ENCODE measurements at places on chromosomes 1 and 21.

DNA sequence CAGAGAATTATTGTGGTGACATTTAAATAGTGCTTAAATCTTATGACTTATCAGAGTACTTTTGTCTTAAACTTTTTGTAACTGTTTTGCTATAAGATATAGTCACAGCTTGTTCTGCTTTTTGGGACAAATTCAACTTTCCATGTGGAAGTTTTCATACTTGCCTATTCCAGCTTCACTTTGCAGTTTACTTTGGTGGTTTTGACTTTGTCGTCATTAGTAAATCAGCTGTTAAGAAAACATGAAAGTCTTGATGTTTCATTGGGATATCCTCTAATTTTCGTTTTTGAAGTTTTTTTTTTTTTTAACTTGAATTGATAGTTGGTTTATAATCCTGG is 31.3 kb downstream of the SDCCAG8 start:
- DNase-seq, result no peak

DNA sequence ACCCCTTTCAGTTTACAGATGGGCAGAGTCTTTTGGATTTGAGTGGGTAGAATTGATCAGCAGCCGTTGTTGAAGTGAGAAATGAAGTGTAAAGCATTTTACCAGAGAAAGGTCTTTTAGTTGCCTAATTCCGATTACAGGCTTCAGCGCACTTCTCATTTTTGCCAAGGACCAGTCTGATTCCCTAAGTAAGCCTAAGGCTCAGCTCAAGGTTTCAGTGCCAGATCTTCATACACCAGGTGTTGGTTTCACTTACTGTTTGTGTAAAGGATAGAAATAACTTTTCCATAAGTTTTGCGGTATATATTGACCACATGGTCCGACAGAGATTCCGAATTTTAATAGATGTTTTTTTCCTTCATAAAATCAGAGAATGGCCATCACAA is 83.9 kb upstream of the BMP8A start:
- DNase-seq, result no peak

DNA sequence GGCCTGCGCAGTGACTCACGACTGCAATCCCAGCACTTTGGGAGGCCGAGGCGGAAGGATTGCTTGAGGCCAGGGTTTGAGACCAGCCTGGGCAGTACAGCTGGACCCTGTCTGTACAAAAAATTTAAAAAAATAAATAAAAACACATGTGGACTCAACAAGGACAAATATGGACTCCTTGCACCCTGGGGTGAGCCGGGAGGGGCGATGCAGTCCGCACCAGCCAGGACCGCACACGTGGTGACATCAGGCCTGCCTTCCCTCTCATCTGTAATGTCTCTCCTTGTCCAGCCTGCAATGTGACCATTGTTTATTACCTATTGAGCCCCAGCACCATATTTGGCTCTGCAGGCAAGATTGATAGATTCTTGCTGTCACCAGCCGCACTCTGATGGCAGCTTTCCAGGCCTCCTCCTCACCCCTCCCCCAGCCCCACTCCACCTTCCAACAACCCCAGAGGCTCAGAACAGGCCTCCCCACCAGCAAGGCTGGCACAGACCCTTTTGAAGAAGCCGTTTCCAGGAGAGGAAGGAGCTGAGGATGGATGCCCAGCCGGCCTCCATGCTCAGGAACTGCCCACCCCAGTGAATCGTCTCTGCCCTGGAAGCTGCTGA is 55.2 kb downstream of the IRF2BP2 start:
- DNase-seq, result no peak

GRCh38 chr1:71542155-71542554 is 461.3 kb upstream of the ZRANB2 start:
- DNase-seq, result no peak

DNA sequence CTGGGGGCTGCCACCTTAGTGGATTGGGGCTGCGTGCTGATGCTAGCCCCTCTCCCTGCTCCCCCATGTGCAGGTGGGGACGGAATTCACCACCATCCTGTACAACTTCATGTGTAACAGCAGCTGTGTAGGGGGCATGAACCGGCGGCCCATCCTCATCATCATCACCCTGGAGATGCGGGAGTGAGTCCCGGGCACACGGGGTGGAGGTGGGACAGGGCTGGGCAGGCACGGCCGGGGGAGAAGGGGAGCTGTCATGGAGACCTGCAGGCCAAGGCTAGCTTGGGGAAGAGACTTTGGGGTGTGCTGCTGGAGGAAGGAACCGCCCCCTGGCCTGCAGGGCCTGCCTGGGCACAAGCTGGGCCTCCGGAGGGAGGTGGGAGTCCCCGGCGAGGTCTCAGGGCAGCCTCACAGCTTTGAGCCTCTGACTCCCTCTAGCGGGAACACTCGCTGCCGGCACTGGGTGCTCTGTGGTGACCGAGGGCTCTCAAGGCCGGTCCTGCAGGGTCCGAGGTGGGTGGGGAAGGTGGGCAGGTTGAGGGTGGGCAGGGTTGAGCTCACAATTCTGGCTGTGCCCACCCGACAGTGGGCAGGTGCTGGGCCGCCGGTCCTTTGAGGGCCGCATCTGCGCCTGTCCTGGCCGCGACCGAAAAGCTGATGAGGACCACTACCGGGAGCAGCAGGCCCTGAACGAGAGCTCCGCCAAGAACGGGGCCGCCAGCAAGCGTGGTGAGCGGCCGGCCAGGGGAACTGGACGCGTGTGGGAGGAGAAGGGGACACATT is 25.0 kb upstream of the CCDC27 start:
- peak; percentile 25 for DNase-seq

DNA sequence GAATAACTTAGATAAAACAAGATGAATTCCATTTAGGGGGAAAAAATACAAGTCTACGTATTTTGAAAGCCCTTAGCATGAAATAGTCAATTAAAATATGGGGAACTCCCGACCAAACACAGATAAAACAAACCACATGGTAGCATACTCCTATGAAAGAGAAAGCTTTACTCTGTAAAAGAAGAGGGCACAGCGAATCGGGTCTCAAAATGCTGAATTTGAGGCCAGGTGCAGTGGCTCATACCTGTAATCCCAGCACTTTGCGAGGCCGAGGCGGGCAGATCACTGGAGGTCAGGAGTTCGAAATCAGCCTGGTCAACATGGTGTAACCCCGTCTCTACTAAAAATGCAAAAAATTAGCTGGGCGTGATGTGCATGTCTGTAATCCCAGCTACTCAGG is 116.9 kb upstream of the TIAM1 start:
- no peak for DNase-seq

DNA sequence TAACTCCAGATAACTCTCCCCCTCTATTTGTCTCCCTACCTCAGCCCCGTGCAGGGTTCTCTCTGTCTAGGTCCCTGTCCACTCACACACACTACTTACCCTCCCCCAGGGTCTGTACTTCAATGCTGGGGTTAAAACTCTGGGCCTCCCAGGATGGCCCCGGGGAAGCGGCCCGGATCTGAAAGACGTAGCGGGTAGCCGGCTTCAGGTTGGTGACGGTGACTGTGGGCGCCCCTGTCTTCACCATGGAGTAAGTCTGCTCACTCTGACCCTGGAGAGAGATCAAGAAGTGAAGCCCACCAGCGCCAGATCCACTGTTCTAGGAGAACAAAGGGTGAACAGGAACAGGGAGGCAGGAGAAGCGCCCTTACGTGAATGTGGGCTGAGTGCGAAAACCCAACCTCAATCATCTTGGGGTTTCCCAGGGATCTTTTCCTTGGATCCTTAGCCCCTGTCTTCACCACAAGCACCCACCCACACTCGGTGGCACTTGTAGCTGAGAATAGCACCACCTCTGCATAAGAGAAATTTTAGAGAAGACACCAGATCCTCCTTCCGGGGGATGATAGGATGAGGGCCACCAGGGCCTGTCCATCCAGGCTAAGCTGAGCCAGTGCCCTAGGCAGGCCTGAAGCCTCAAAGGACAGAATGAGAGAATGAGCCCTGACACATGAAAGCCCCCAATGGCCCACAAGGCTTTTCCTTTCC is 33.5 kb downstream of the EPHA10 start:
- DNase-seq, result no peak

- no peak for DNase-seq
Measured at GRCh38 chr1:3998086-3998485, 98.0 kb upstream of the C1orf174 start.

GRCh38 chr1:82813386-82813785 is 1012.7 kb downstream of the ADGRL2 start:
- DNase-seq, result no peak

DNA sequence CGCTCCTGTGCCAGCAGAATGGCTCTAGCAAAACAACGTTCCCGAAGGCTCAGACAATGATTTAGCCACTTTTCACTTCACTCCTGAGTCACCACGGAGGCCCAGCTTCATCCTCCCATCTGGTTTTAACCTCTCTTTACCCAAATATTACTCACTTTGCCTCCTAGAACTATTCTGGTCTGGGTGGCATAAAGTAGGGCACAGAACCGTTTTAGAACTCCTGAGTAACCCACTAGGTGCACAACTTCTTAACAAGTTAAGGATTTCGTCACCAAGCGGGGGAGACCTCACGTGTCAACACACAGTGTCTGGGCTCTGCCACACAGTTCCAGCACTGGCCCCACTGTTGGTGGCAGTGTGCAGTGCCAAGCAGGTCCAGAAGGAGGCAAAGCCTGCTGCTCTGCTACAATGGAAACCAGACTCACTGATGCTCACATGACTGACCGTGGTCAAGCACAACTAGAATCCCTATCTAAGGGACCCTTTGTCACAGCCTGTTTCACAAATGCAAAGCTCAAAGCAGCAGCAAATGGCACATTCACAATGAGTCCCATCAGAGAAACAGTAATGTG is 121.7 kb downstream of the SIPA1L2 start:
- DNase-seq, result no peak

DNA sequence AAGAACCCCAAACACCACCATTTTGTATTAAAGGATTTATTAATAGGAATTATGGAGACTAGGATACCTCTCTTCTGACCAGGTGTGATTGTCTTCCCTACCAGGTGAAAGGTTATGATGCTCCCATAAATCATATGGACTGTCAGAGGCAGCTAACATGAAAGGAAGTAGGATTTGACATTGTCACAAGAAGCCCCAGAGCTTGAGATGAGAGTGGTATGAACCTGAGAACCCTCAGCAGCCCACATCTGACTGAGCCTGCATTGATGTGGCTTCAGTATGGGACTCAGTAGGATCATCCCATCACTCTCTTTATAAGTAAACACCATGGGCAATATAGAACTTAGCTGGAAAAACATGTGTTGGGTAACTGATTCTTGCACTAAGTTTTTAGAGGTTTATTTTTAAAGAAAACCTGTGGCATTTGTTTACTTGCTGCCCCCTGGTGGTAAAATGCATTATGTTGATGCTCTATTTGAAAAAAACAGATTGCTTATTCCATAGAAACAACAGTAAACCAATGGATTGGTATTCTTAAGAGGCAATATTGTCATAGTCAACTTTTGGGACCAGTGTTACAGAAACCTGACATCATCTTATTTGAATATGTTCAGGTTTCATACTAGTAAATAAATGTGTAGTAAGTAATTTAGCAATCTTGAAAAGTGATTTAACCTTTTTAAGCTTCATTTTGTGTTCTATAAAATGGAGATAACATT is 16.6 kb upstream of the CACYBP start:
- peak; percentile 27 for DNase-seq

DNA sequence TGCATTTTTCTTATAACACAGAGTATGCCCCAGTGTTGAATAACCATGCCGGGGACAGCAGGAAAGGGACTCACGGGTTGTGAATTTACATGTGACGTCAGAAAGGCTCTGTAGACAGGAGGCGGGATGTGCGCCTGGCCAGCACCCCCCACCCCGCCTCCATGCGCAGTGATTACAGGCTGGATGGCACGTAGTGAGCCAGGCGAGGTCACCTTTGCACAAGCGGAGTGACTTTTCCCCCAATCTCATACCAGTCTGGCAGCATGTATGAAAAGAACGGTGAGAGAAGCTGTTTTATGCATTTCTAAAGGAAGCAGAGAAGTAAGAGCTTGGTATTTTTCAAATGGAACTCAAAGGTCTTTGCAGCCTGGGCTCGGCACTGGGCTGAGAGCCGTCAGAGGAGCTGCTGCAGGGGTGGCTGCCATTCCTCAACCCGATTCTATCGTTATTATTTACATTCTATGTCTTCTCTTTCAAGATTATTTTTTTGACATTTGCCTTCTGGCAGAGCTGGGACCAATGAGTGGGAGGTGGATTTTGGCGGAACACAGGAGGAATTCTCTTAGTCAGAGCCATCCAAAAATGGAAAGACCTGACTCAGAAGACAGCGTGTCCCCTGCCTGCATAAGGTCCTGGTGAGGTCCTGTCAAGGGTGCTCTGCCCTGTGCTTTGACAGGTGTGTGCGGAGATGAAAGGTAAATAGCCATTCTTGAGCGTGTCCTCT is 115.6 kb upstream of the SLC45A1 start:
- no peak for DNase-seq

- peak; percentile 23 for DNase-seq
Measured at GRCh38 chr1:150365941-150366340, 2.0 kb downstream of the RPRD2 start.

- DNase-seq, result no peak
Measured at GRCh38 chr1:10539411-10540043, 64.8 kb downstream of the PEX14 start.

GRCh38 chr1:66681686-66682085 is 70.6 kb upstream of the DYNLT5 start:
- DNase-seq, result no peak

DNA sequence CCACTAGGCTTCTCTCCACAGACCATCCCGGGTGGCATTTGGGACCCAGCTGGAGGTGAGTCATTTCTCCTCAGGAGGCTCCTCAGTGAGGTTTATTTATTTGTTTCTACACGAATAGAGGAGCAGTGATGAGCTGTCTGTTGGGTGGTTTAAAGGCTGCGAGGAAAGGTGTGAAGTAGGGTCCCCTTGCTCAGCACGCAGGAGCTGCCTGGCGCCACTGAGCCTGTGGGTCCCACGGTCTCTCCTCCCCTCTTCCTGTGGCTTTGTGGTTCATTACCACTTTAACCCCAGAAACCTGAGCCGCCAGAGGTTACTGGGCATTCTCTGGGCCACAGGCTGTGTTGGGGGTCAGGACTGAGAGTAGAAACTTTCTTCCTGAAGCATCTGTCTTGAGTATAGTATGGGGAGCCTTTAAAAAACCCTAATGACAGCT is 39.9 kb downstream of the IL6R start:
- no peak for DNase-seq

GRCh38 chr1:151344291-151344690 is 2.8 kb downstream of the RFX5 start:
- no peak for DNase-seq

DNA sequence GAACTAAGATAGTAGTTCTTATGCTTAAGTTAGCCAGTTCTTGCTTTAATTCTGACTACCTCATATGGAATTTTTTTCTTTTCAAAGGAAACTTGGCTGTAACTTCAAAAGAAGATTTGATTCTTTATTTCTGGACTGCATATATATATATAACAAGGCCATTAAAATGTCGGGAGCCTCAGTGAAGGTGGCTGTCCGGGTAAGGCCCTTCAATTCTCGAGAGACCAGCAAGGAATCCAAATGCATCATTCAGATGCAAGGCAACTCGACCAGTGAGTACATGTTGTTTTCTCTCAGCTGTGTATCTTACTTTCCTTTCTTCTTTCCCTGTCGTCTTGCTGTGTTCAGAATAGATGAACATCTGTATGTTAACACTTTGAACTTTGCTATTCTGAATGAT is 21.8 kb downstream of the KIF1B start:
- DNase-seq, result no peak

GRCh38 chr1:214420833-214421232 is 130.6 kb downstream of the PTPN14 start:
- DNase-seq, result no peak

- no peak for DNase-seq
Measured at GRCh38 chr21:34593423-34593822, 21.5 kb downstream of the RCAN1 start.

GRCh38 chr1:20449735-20450311 is 36.2 kb downstream of the CAMK2N1 start:
- no peak for DNase-seq

- DNase-seq, result peak; percentile 64
Measured at GRCh38 chr1:1189111-1189510, 15.4 kb downstream of the TTLL10 start.
